ENCODE measurements at places on chromosomes 16 and 17.
A peak's percentile ranks its signal among the peaks of the same experiment; 100 is the strongest.

GRCh38 chr17:50445730-50446325, 19.8 kb downstream of the ACSF2 start:
- DNase-seq: no peak

- DNase-seq: no peak
Measured at GRCh38 chr16:7289299-7289698, 43.3 kb upstream of the RBFOX1 start.

GRCh38 chr16:56611281-56611833, 3.0 kb downstream of the MT2A start:
- no peak for DNase-seq

DNA sequence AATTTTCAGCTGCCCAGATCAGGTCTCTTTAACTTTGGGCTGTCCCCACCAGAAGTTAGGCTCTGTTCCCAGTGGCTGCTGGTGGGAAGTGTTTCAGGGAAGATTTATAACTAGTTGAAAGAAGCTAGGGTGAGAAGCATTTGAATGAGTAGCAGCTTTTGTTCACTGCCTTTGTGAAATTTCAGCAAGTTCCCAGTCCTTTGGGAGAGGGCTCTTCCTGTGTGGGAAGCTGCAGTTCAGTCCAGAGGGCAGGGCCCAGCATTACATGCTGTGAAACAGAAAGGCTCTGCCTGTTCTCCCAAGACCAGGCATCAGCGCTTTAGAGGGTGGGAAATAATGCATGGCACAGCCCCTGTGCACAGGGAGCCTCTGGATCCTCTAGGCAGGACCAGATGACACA, 17.8 kb downstream of the PROCA1 start:
- no peak for DNase-seq

DNA sequence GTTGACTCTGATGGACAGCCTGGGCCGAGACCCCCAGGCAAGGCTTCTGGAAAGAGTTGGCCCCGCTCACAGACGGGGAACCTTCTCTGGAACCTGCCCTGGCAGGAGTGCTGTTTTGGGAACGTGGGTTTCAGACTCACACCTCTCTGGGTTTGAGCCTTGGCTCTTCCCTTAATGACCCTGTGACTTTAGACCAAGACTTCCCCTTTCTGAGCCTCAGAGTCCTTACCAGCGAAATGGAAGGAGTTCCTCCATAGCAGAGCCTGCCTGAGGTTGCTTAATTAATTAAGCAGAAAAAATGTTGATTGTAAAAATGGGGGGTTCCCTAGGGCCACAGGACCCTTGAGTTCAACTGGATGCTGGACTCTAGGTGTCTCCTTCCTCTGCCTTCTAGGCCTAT, 408.2 kb downstream of the SEC14L1 start:
- DNase-seq: peak; percentile 80

DNA sequence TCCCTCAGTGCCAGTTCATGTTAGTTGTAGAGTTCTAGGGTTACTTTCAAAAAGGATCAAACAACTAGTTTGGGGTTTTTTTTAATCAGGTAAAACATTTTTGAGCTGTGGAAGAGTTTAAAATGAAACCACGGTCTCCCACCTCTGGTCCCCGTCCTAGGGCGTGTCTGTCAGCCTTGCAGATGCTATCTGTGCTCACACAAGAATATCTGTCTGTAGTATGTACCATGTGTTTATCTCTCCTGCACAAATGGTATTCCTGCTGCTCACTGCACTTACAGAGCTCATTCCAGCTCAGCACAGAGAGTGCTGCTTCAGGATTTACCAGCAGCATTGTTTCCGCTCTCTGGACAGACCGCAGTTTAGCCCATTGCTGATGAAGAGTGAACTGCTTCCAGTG, 38.9 kb downstream of the UBN1 start:
- DNase-seq: peak; percentile 47

DNA sequence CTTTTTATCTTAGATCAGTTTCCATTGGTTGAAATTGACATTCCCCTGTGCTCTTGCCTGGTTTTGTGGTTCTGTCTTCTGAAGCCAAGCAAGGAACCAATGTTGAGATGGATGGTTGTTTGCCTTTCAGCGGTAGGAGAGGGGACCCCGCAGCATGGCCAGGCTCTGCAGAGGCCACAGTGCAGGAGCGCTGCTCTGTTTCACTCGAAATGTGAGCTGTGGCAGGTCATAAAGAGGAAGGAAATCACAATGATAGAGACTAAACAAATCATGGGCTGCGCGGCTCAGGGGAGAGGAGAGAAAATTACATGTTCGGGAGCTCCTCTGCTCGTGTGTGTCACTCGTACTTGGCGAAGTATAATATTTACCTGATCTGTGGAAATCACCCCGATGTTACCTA, 148.2 kb downstream of the SNX29 start:
- peak; percentile 55 for DNase-seq

- DNase-seq: no peak
Measured at GRCh38 chr16:57489229-57489628, 2.9 kb upstream of the DOK4 start.
